ENCODE measurements at places on chromosomes 7 and 10.
A peak's percentile ranks its signal among the peaks of the same experiment; 100 is the strongest.

GRCh38 chr7:39693812-39694211 is 70.4 kb downstream of the RALA start:
- DNase-seq: no peak

DNA sequence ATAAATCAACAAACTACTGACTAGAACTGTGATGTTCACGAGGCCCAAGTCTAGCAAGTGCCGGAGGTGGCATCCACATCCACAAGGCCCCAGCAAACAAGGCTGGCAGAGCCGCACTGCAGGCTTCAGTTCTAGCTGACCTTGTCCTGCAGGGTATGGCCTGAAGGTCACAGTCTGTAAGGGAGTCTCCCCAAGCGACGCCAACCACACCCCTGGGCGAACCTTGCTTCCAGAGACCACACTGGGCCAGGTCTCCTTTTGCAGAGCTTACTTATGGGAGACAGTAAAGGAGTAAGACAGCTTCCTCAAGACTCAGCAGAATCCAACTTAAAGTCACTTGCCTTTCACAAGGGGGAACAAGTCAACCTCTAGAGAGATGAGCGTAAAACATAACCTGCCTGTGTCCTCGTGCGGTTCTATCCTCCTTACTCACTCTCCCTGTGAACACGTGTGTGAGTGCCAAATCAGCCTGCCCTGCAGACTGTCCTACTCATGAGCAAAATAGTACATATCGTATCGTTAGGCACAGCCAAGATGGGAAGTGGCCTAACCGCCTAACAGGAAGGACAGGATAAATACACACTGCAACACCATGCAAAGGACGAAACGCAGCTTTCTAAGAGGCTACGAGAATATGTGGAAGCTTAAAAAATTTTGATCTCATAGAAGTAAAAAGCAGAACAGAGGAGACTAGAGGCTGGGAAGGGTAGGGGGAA is 22.7 kb downstream of the FAM53B start:
- DNase-seq: peak; percentile 71

- DNase-seq: no peak
Measured at GRCh38 chr10:28468707-28469483, 64.0 kb upstream of the WAC start.

DNA sequence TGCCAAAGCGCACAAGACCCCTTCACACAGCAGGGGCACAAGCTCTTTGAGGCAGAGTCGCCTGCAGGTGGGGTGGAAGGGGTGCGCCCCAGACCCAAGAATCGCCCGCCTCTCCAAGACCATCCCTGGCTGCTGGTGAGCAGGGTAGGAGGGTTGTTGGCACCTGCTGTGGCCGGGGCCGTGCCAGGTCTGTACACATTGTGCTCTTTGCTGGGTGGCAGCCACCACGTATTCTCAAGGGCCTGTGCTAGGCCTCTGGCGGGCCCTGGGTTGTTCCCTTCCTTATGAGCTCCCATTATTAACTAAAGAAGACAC is 84.4 kb downstream of the LHPP start:
- DNase-seq: peak; percentile 61

- DNase-seq: no peak
Measured at GRCh38 chr10:64468219-64468618, 947.0 kb downstream of the REEP3 start.

GRCh38 chr10:78785066-78785465 is 283.7 kb upstream of the ZMIZ1 start:
- no peak for DNase-seq

GRCh38 chr7:46750321-46750865 is 829.3 kb upstream of the IGFBP3 start:
- DNase-seq: no peak
